ENCODE measurements at places on chromosomes 2 and 18. TPM values are rescaled to one million over a fixed set of nuclear protein-coding genes. Genes with fewer than 3 reads are reported as not detected.

- DNase-seq, result no peak
Observed at GRCh38 chr2:198408171-198408570, 603.8 kb downstream of the PLCL1 start.

DNA sequence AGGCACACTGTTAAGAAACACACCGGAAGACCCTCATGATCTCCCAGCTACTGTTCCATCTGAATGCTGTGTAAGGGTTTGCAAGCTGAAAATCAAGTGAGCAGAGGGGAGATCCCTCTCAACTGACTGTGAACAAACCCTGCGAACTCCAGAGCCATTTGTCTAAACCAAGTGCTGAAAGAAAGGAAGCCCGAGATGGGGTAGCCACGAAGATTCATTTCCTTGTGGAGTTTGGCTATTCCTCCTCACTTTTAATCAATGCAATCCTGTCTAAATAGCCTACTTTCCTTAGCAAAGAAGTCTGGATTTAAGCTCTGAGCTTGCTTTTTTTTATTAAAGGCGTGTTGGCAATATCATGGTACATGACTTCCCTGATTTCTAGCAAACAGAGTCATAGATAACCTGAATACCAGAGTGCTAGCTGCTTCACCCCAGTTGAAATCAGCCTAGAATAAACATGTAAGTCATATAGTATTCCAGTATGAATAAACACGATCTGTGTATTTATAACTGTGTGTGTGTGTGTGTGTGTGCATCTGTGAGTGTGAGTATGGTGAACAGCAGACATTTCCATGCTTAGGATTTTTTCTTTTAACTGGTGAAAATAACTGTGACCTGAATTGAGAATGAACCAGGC, 365.2 kb downstream of the ZNF521 start:
- no peak for DNase-seq

DNA sequence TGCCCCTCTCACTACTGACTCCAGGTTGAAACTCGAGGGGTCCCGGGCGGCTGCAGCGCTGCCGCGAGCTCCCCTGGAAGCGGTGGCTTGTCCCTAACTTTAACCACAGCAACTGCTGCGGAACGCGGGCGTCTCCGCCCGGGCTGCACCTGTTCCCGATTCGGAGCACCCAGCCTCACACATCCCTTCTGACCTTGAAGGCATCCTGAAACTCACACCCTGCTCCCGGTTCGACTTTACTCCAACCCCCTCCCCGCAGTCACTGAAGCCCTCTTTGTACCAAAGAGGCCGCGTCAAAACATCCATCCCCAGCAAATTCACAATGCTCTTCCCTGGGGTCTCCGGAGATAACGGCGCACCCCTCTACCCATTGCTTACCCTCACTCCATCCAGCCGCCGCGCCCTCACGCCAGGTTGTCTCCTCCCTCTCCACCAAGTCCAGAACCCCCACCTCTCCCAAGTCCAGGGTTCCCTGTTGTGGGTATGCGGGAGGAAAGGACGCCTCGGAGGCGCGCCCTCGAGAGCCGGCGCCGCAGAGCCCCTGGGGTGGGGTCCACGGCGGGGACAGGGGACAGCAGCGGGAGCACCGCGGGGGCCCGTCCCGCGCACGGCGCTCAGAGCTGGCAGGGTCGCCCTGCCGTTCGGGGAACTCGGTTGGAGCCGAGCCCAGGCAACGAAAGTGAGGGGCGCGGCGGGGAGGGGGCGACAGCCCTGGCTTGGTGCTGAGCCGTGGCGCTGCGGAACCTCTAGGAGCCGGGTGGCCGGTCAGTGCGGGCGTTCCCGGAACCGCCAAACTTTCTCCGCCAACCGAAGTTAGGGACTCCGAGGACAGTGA, 934 bp downstream of the MYO5B start:
- no peak for DNase-seq

The ST8SIA5 gene
- polyA plus RNA-seq, result 6.9 TPM

The KIF1A gene
- 4.4 TPM for polyA plus RNA-seq
